ENCODE measurements at places on chromosomes 1 and 21.
A peak's percentile ranks its signal among the peaks of the same experiment; 100 is the strongest.

DNA sequence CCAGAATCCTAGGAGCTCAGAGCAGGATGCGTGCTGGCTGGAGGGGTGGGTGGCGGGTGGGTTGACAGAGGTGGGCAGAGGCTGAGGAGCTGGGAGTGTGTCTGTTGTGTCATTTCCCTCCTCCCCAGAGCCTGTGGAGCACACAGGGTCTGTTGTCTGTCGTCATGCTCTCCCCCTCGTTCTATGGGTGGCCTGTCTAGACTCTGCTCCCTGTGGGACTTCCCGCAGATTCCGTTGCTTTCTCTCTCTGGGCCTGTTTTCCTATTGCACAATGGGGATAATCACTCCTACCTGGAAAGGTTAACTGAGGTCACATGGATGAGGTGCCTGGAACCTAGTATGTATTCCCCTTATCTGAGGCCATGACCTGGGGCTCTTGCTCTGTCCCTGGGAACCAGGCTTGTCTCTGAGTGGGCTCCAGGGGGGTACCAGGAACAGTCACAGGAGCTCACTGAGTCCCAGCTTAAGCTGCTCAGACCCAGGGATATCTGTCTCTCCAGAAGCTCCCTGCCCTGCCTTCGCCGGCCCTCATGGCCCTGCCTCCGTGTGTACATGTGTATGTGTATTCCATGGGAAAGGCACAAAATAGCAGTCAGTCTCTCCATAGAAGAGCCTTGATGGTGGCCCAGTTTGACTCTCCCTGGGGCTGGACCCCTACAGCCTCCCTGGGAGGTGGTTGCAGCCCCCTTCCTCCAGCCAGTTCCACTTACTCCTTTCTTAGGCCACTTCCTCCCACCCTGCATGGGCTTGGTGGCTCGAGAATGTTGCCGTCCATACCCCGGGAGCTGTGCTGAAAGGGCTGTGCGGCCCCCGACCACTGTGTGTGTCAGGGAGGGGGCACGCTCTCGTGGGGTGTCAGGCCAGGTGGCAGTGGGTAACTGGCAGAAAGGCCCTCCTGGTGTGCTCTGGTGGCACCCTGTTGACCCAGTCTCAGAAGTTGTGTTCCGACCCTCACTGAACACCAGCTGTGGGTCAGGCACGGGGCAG is 17.9 kb downstream of the PTPRF start:
- no peak for DNase-seq
- H3K4me1 ChIP-seq, result no peaks in the 10 kb centered on the region
- peaks cover 18% of the 10 kb centered on the region for H3K27me3 ChIP-seq
- no peaks in the 10 kb centered on the region for H3K36me3 ChIP-seq
- no peak overlapping the region for H3K4me3 ChIP-seq

DNA sequence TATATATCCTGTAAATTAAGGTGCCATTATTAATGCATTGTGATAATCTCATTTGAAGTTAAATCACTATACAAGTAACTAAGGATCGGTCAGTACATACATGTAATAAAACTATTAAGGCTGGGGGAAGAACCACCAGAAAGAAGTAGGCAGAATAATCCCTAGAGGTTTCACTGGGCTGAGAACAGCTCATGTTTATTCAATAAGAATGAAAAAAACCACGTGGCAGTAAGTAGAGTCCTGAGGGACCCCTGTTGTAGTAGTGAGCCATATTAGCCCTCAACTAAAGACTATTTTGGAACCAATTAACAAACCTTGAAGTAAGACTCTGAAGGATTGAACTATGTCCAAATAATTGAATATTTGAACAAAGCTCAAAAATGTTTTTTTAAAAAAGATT is 46.9 kb upstream of the ADAM30 start:
- peaks cover 20% of the 10 kb centered on the region for H3K36me3 ChIP-seq
- H3K4me1 ChIP-seq, result peaks cover 7% of the 10 kb centered on the region
- no peak overlapping the region for H3K27ac ChIP-seq
- no peak for DNase-seq
- H3K27me3 ChIP-seq, result no peaks in the 10 kb centered on the region
- no peak overlapping the region for H3K4me3 ChIP-seq

- no peak overlapping the region for H3K4me3 ChIP-seq
- no peak overlapping the region for H3K27ac ChIP-seq
- H3K4me1 ChIP-seq, result no peaks in the 10 kb centered on the region
- H3K36me3 ChIP-seq, result no peaks in the 10 kb centered on the region
- no peak for DNase-seq
- H3K27me3 ChIP-seq, result peaks cover 20% of the 10 kb centered on the region
Observed at GRCh38 chr1:53657891-53658396, 81.0 kb downstream of the GLIS1 start.

DNA sequence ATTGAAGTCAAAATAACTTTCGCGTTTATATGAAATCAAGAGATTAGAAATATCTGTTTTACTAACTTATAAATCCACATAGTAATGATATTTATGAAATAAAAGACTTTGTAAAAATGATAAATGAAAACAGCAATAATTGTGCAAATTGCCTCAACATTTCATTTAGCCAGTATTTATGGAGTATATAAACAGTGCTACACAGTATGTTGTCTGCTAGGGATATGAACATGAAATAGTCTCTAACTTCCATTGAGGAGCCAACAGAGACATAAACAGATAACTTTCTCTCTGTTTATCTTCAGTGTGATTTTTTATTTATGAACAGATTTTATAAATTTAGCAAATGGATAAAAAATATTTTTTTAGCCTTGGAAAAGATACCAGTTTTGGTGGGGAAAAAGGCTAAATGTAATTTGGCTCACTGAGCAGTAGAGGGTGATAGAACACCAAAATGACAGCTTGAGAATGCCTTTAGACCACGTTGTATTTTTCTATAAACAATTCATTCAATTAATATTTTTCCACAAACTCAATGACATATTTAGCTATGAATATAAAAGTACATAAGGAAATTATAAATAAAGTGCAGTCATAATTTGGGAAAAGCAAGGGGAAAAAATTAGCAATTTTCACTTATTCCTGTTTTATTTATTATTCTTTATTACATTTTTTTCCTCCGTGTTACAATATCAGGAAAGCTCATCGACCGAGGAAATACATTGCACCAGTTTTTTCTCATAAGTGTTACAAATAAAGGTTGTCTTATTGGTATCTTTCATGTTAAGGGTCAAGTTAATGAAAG is 47.5 kb upstream of the EEIG2 start:
- no peaks in the 10 kb centered on the region for H3K4me1 ChIP-seq
- no peak overlapping the region for H3K27ac ChIP-seq
- no peak overlapping the region for H3K4me3 ChIP-seq
- no peaks in the 10 kb centered on the region for H3K36me3 ChIP-seq

- no peaks in the 10 kb centered on the region for H3K4me1 ChIP-seq
- no peak overlapping the region for H3K27ac ChIP-seq
- no peak for DNase-seq
- no peak overlapping the region for H3K4me3 ChIP-seq
Observed at GRCh38 chr1:22609291-22609690, 27.1 kb upstream of the C1QA start.

GRCh38 chr1:109756848-109757521 is 6.7 kb downstream of the EPS8L3 start:
- H3K27ac ChIP-seq, result no peak overlapping the region
- H3K27me3 ChIP-seq, result no peaks in the 10 kb centered on the region
- H3K36me3 ChIP-seq, result no peaks in the 10 kb centered on the region
- no peaks in the 10 kb centered on the region for H3K4me1 ChIP-seq

- DNase-seq, result no peak
- H3K27ac ChIP-seq, result no peak overlapping the region
Observed at GRCh38 chr1:94589728-94590127, 48.2 kb upstream of the F3 start.

DNA sequence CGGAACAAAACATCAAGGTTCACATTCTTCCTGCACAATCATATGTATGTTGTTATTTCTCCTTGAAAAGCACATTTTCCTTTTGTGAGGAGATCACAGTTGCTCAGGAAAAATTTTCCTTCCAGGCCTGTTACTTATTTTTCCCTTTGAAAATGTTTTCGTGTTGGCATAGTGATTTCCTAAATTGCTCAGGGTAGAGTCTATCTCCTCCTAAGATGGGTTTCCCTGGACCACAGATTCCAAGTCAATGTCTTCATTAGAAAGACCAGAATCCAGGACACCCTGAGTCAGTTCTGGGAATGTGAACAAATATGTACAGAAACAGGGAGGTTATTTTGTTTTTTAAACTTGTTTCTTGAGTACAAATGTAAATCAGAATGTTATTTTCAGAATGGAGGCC is 94.3 kb upstream of the C1orf105 start:
- H3K27me3 ChIP-seq, result no peaks in the 10 kb centered on the region
- no peak overlapping the region for H3K4me3 ChIP-seq
- DNase-seq, result no peak
- no peak overlapping the region for H3K27ac ChIP-seq

GRCh38 chr1:241622669-241623068 is 17.5 kb downstream of the CHML start:
- H3K4me3 ChIP-seq, result no peak overlapping the region
- H3K27me3 ChIP-seq, result no peaks in the 10 kb centered on the region
- no peak overlapping the region for H3K27ac ChIP-seq
- peaks cover 5% of the 10 kb centered on the region for H3K36me3 ChIP-seq

DNA sequence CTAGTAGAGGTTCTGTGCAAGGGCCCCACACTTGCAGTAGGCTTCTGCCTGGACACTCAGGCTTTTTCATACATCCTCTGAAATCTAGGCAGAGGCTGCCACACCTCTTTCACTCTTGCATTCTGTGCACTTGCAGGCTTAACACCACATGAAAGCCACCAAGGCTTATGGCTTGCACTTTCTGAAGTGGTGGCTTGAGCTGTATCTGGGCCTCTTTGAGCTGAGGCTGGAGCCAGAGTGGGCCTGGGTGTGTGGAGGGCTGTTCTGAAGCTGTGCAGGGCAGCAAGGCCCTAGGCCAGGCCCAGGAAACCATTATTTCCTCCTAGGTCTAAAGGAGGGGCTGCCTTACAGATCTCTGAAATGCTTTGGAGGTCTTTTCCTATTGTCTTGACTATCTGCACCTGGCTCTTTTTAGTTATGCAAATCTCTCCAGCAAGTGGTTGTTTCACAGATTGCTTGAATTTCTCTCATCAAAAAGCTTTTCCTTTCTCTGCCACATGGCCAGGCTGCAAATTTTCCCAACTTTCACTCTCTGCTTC is 66.2 kb downstream of the TYW3 start:
- no peaks in the 10 kb centered on the region for H3K4me1 ChIP-seq
- no peak overlapping the region for H3K4me3 ChIP-seq
- peaks cover 5% of the 10 kb centered on the region for H3K27me3 ChIP-seq
- H3K27ac ChIP-seq, result no peak overlapping the region

DNA sequence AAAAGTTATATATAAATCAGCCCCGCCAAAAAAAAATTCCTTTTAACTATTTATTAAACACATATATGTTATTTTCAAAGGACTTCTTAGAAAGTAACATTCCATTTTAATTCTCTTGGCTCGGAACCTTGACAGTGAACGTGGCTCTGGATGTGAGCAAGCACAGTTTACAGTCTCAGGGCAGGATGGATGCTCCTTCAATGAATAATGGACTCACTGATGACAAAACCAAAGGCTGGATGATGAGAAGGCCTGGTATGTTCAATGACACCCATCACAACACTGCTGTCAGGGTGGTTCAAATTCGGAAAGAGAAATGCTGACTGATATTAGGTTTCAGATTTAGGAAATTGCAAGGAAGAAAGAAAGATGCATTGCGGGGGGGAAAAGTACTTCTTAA is 148.8 kb downstream of the SIPA1L2 start:
- H3K27me3 ChIP-seq, result peaks cover 3% of the 10 kb centered on the region
- no peak overlapping the region for H3K4me3 ChIP-seq
- no peaks in the 10 kb centered on the region for H3K4me1 ChIP-seq
- H3K27ac ChIP-seq, result no peak overlapping the region

GRCh38 chr1:223264983-223265908 is 98.7 kb downstream of the SUSD4 start:
- H3K27me3 ChIP-seq, result no peaks in the 10 kb centered on the region
- no peaks in the 10 kb centered on the region for H3K36me3 ChIP-seq
- no peak overlapping the region for H3K4me3 ChIP-seq
- H3K4me1 ChIP-seq, result no peaks in the 10 kb centered on the region
- no peak for DNase-seq
- H3K27ac ChIP-seq, result no peak overlapping the region

- no peaks in the 10 kb centered on the region for H3K36me3 ChIP-seq
- DNase-seq, result no peak
- no peak overlapping the region for H3K4me3 ChIP-seq
- H3K27me3 ChIP-seq, result peaks cover 58% of the 10 kb centered on the region
- no peaks in the 10 kb centered on the region for H3K4me1 ChIP-seq
- H3K27ac ChIP-seq, result no peak overlapping the region
Observed at GRCh38 chr1:20403423-20404145, 82.4 kb downstream of the CAMK2N1 start.

- no peak for DNase-seq
- peak overlapping the region; percentile 94 for H3K4me3 ChIP-seq
- no peaks in the 10 kb centered on the region for H3K27me3 ChIP-seq
- peaks cover 48% of the 10 kb centered on the region for H3K36me3 ChIP-seq
- peaks cover 43% of the 10 kb centered on the region for H3K4me1 ChIP-seq
- H3K27ac ChIP-seq, result peak overlapping the region; percentile 97
Observed at GRCh38 chr1:26922901-26923300, 1.4 kb downstream of the NUDC start.

- no peaks in the 10 kb centered on the region for H3K36me3 ChIP-seq
- no peaks in the 10 kb centered on the region for H3K4me1 ChIP-seq
- DNase-seq, result no peak
- no peaks in the 10 kb centered on the region for H3K27me3 ChIP-seq
- H3K4me3 ChIP-seq, result no peak overlapping the region
Observed at GRCh38 chr1:191620883-191621282, 537.4 kb upstream of the RGS18 start.

DNA sequence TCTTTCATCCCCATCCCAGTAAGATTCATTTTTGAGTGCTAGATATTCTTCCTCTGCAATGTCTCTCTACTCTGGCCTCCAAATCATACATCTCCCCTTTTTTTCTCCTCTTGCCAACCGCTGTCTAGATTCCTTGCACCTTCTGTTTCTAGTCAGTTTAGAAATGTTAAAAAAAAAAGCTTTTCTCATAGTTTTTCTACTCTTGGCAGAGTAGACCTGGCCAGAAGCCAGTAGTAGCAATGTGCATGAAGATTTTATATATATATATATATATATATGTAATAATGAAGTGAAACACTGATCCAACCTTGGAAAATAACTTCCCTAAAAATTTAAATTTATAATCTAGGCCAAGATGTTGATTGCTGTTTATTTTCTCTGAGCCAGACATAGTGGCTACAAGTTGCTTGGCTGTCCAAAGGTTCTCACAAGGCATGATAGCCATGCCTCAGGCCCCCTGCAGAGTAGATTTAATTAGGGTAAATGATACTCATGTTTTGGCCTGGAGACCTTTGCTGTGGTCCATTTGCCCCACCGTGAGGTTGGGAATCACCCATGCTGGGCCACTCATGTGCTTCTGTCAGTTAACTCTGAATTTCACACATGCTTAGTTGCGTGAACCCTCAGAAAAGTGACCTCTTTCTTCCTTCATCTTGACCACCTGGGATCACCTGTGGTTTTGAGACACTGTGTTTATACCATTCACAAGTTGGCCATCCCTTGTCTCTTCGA is 103.4 kb upstream of the KCNE2 start:
- peaks cover 4% of the 10 kb centered on the region for H3K27me3 ChIP-seq
- H3K27ac ChIP-seq, result no peak overlapping the region
- no peak overlapping the region for H3K4me3 ChIP-seq
- H3K36me3 ChIP-seq, result peaks cover 10% of the 10 kb centered on the region
- DNase-seq, result no peak

- no peaks in the 10 kb centered on the region for H3K4me1 ChIP-seq
- H3K4me3 ChIP-seq, result no peak overlapping the region
- no peak for DNase-seq
- no peaks in the 10 kb centered on the region for H3K36me3 ChIP-seq
Observed at GRCh38 chr1:7366955-7367665, 404.0 kb upstream of the VAMP3 start.

- peaks cover 62% of the 10 kb centered on the region for H3K4me1 ChIP-seq
- no peaks in the 10 kb centered on the region for H3K36me3 ChIP-seq
- H3K4me3 ChIP-seq, result no peak overlapping the region
- no peak overlapping the region for H3K27ac ChIP-seq
- no peak for DNase-seq
Observed at GRCh38 chr1:25773441-25774125, 26.4 kb upstream of the SELENON start.

Measured in activated naive CD8-positive, alpha-beta T cell treated with anti-CD3 and anti-CD28 coated beads, Interleukin-2, amount 50 U/mL, for 24 hours (primary cell).